SK-N-SH (cell line): ENCODE measurements at places on chromosomes 16 and 17.

DNA sequence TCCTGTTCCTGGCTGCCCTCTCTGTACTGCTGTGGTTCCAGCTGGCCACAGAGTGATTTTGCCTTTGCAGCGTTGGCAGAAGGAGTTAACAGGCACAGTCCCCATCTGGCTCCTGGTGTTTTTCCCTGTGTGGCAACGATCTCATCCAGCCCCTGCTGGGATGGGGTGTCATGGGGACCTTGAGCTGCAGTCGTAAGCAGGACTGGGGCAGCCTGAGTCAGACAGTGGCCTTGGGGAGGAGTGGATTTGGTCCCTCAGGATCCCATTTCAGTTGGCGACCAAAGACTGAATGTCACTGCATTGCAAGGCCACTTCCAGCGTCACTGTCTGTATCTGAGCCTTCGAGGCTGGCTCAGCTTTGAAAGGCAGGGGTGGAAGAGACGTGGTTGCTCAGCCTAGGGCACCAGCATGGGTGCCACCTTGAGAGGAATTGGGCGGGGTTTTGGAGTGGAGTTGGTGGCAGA lies 11.9 kb downstream of the TMEM94 start:
- H3K36me3 ChIP-seq, result peaks cover 12% of the 10 kb centered on the region

- no peak overlapping the region for H3K4me3 ChIP-seq
- H3K4me1 ChIP-seq, result peaks cover 12% of the 10 kb centered on the region
- no peak for DNase-seq
- no peak overlapping the region for H3K27ac ChIP-seq
- no peaks in the 10 kb centered on the region for H3K27me3 ChIP-seq
- no peaks in the 10 kb centered on the region for H3K36me3 ChIP-seq
These were observed 15.9 kb upstream of the CYB5B start for GRCh38 chr16:69408475-69408874.

- H3K4me1 ChIP-seq, result no peaks in the 10 kb centered on the region
- H3K4me3 ChIP-seq, result peak within 1 kb of the TSS; percentile 46; the same call in 1 of the 2 replicates
- H3K27ac ChIP-seq, result no peak within 1 kb of the TSS
- peaks cover 1% of the 10 kb centered on the region; the same call in 1 of the 2 replicates for H3K36me3 ChIP-seq
- DNase-seq, result peak; percentile 93
- no peaks in the 10 kb centered on the region for H3K27me3 ChIP-seq
These were observed at the start of gene DOC2A for GRCh38 chr16:30010844-30011713. Gene DOC2A (minus strand): TSS chr16:30011027. CDS start chr16:30010222, 805 bp downstream.

GRCh38 chr17:1871756-1872155 lies 42.0 kb downstream of the RPA1 start:
- H3K27ac ChIP-seq, result no peak overlapping the region
- no peaks in the 10 kb centered on the region for H3K27me3 ChIP-seq
- H3K4me3 ChIP-seq, result no peak overlapping the region
- H3K36me3 ChIP-seq, result peaks cover 39% of the 10 kb centered on the region
- no peaks in the 10 kb centered on the region for H3K4me1 ChIP-seq

DNA sequence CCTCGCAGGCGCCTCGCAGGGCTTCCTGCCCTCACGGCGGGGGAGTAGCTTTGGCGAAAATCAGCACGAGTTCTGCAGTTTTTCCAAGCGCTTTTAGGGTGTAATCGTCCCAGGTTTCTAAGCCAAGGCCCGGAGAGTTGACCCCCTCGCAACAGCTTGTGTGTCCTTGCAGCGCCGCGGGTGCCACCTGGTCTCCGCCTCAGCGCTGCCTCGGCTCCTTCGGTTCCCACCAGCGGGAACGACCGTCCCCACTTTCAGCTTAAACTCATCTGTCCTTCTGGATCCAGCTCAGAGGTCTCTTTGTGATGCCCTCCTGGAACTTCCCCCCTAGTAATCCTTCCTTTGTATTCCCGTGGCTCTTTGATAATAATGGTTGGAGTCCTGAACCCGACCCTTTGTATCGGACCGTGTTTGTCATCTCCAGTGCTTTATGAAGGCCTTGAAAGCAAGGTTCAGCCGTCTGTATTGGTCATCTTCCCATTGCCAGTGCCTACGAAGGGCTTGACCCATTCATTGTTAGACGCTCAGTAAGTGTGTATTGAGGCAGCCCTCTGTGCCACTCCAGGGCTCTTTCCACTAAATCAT lies 858 bp upstream of the SMARCE1 start:
- peak overlapping the region; percentile 95 for H3K27ac ChIP-seq
- H3K4me3 ChIP-seq, result peak overlapping the region; percentile 79
- peaks cover 21% of the 10 kb centered on the region for H3K4me1 ChIP-seq
- no peak for DNase-seq
- no peaks in the 10 kb centered on the region for H3K27me3 ChIP-seq

GRCh38 chr16:84578538-84579126 lies 39.2 kb downstream of the COTL1 start:
- no peak overlapping the region for H3K27ac ChIP-seq
- 0 out of 2 replicates have a peak, but pooled peaks cover 6% of the 10 kb centered on the region for H3K4me1 ChIP-seq
- no peak overlapping the region for H3K4me3 ChIP-seq
- no peaks in the 10 kb centered on the region; the same call in 1 of the 2 replicates for H3K36me3 ChIP-seq
- H3K27me3 ChIP-seq, result no peaks in the 10 kb centered on the region

- no peaks in the 10 kb centered on the region for H3K27me3 ChIP-seq
- peak overlapping the region; percentile 99 for H3K27ac ChIP-seq
- H3K4me1 ChIP-seq, result no peaks in the 10 kb centered on the region
- no peak for DNase-seq
These were observed 101.8 kb downstream of the FOXL1 start for GRCh38 chr16:86680162-86680561.

DNA sequence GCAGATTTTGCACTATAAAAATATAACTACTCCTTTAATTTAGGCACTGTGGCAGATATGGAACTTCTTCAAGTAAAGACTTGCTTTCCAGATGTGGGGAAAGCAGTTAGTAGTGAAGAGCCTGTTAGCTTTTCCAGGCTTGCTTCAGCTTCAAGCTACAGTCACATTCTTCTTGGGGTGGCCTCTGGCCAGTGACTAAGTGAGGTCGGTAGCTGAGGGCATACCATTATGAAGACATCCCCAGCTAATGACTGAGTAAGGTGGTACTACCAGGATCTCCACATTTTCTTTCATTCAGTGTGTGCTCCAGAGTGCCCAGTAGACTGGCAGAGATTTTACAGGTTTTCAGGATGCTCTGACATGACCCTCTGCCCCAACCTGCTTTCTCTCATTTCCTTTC lies 167.1 kb upstream of the KIF2B start:
- H3K36me3 ChIP-seq, result no peaks in the 10 kb centered on the region
- no peaks in the 10 kb centered on the region; the same call in 1 of the 2 replicates for H3K4me1 ChIP-seq
- no peaks in the 10 kb centered on the region for H3K27me3 ChIP-seq
- H3K4me3 ChIP-seq, result no peak overlapping the region
- DNase-seq, result no peak
- no peak overlapping the region for H3K27ac ChIP-seq

DNA sequence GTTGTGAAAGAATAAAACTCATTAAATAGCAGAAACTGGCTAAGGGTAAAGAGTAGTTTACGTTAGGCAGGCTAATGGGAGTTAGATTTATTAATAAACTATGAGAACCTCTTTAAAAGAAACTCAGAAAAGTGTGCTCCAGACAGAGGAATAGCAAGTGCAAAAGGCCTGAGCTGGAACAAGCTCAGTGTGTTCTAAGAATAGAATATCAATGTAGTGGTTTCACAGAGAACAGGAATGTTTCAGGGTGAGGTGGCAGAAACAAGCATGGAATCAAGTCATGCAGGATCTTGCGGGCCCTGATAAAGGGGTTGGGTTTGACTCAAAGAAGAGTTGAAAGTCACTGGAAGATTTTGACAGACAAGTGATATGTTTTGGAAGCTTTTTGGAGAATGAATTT lies 164.0 kb upstream of the HS3ST3A1 start:
- no peak overlapping the region for H3K4me3 ChIP-seq
- no peaks in the 10 kb centered on the region for H3K27me3 ChIP-seq
- no peaks in the 10 kb centered on the region for H3K4me1 ChIP-seq
- no peak for DNase-seq
- no peaks in the 10 kb centered on the region for H3K36me3 ChIP-seq

DNA sequence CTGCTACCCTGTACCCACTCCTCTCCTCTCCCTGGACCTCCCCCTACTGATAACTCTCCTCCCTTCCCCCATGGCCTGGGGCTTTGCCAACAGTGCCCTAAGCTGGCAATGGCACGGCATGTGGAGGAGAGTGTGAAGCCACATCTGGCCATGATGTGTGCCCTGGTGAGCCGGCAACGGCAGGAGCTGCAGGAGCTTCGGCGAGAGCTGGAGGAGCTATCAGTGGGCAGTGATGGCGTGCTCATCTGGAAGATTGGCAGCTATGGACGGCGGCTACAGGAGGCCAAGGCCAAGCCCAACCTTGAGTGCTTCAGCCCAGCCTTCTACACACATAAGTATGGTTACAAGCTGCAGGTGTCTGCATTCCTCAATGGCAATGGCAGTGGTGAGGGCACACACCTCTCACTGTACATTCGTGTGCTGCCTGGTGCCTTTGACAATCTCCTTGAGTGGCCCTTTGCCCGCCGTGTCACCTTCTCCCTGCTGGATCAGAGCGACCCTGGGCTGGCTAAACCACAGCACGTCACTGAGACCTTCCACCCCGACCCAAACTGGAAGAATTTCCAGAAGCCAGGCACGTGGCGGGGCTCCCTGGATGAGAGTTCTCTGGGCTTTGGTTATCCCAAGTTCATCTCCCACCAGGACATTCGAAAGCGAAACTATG lies 5.2 kb downstream of the TRAF4 start:
- no peak overlapping the region for H3K4me3 ChIP-seq
- DNase-seq, result no peak
- no peak overlapping the region; the same call in 1 of the 2 replicates for H3K27ac ChIP-seq
- peaks cover 30% of the 10 kb centered on the region for H3K36me3 ChIP-seq
- no peaks in the 10 kb centered on the region for H3K27me3 ChIP-seq

GRCh38 chr17:46042246-46042645 lies 43.2 kb downstream of the STH start:
- peaks cover 76% of the 10 kb centered on the region for H3K36me3 ChIP-seq
- H3K4me1 ChIP-seq, result peaks cover 28% of the 10 kb centered on the region
- no peak overlapping the region for H3K4me3 ChIP-seq
- no peaks in the 10 kb centered on the region for H3K27me3 ChIP-seq
- peak overlapping the region; percentile 1; the same call in 1 of the 2 replicates for H3K27ac ChIP-seq

DNA sequence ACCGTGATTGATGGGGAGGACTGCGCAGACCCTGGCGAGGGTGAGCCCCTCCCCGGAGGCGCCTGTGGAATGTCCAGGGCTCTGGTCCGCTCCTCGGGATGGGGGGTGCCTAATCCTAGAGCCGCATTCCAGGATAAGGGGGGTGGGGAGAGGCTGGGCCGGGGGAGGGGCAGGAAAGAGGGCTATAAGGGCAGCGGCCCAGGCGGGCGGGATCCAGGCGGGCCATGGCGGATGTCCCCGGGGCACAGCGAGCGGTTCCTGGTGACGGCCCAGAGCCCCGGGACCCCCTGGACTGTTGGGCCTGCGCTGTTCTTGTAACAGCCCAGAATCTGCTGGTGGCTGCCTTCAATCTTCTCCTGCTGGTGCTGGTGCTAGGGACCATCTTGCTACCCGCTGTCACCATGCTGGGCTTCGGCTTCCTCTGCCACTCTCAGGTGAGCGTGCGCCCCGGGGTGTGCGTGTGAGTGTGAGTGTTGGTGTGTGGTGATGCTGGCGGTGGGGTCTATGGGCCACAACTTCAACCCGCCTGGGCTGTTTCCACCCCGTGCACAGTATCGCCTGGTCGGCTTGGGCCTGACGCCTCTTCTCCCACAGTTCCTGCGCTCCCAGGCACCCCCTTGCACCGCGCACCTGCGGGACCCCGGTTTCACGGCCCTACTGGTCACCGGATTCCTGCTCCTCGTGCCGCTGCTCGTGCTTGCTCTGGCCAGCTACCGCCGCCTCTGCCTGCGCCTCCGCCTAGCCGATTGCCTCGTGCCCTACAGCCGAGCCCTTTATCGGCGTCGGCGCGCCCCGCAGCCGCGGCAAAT lies at the start of gene TMEM88:
Gene TMEM88, plus strand, starts transcription at position 216 of the 809 bp plus-strand sequence. Its CDS starts 9 bp downstream, at position 225.
- H3K4me3 ChIP-seq, result peak within 1 kb of the TSS; percentile 72; the same call in 1 of the 2 replicates
- no peaks in the 10 kb centered on the region for H3K27me3 ChIP-seq
- no peak for DNase-seq

GRCh38 chr17:40072040-40072734 lies 9.4 kb downstream of the THRA start:
- no peak overlapping the region for H3K4me3 ChIP-seq
- H3K27ac ChIP-seq, result peak overlapping the region; percentile 51
- peaks cover 57% of the 10 kb centered on the region for H3K4me1 ChIP-seq
- no peaks in the 10 kb centered on the region for H3K36me3 ChIP-seq

- no peaks in the 10 kb centered on the region for H3K27me3 ChIP-seq
- no peak for DNase-seq
- H3K4me3 ChIP-seq, result no peak overlapping the region
- H3K36me3 ChIP-seq, result peaks cover 14% of the 10 kb centered on the region
- no peaks in the 10 kb centered on the region for H3K4me1 ChIP-seq
These were observed 14.9 kb downstream of the RHOT1 start for GRCh38 chr17:32157225-32157624.

- peaks cover 61% of the 10 kb centered on the region for H3K36me3 ChIP-seq
- H3K4me3 ChIP-seq, result peak within 1 kb of the TSS; percentile 72
- 0 out of 2 replicates have a peak within 1 kb of the TSS, but pooled peaks have one; percentile 12 for H3K27ac ChIP-seq
- no peaks in the 10 kb centered on the region for H3K27me3 ChIP-seq
- peak; percentile 92 for DNase-seq
These were observed at the start of gene POLR2C for GRCh38 chr16:57462209-57462977. Gene POLR2C (plus strand): TSS chr16:57462679. CDS start chr16:57462725, 46 bp downstream.

GRCh38 chr17:69430488-69430887 lies 16.0 kb downstream of the MAP2K6 start:
- DNase-seq, result no peak
- H3K27me3 ChIP-seq, result no peaks in the 10 kb centered on the region
- H3K4me1 ChIP-seq, result peaks cover 18% of the 10 kb centered on the region

DNA sequence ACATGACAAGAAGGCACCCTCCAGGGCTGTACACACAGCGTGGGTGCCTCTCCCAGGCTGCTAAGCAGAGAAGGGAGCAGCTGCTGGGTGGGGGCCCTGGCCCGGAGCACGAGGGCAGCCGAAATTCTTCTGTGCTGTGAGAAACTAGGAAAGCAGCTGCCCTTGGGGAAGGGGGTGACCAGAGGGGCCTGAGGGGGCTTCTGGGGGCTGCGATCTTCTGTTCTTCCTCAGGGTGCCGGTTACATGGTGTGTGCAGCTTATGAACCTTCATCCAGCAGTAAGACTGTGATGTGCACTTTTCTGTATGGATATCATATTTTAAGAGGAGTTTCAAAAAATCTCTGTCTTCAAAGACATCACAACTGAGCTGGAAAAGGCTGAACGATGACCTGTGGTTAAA lies 43.2 kb upstream of the METRNL start:
- no peak overlapping the region for H3K27ac ChIP-seq
- DNase-seq, result no peak

DNA sequence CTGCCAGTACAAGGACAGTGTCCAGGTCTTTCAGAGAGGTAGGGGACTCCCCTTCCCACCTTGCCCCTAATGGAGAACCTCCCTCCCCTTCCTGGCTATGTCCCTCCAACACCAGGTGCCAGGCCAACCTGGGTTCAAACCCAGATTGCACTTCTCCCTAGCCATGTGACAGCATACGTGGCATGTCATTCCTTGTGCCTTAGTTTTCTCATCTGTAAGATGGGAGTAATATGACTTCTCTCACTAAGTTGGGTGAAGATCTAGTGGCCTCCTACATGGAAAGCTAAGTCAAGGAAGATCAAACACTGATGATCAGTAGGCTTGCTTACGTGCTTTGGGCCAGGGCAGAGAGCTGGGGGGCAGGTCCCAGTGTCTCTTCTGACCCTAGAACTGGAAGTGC lies 8.8 kb downstream of the FCSK start:
- H3K4me3 ChIP-seq, result no peak overlapping the region
- no peaks in the 10 kb centered on the region for H3K4me1 ChIP-seq
- DNase-seq, result no peak
- H3K27ac ChIP-seq, result no peak overlapping the region
- no peaks in the 10 kb centered on the region; the same call in 1 of the 2 replicates for H3K36me3 ChIP-seq
- H3K27me3 ChIP-seq, result no peaks in the 10 kb centered on the region

- no peak overlapping the region for H3K4me3 ChIP-seq
- H3K36me3 ChIP-seq, result no peaks in the 10 kb centered on the region
- DNase-seq, result no peak
- no peaks in the 10 kb centered on the region for H3K4me1 ChIP-seq
These were observed 95.5 kb downstream of the CCT6B start for GRCh38 chr17:34865716-34866115.
